ENCODE measurements at places on chromosomes 11 and 22.

GRCh38 chr11:35639591-35640179, 21.4 kb downstream of the FJX1 start:
- no peak for DNase-seq

- no peak for DNase-seq
These were observed 944 bp upstream of the SCGB1D2 start for GRCh38 chr11:62241095-62241494.

GRCh38 chr11:43638717-43639116, 41.8 kb upstream of the HSD17B12 start:
- no peak for DNase-seq

- no peak for DNase-seq
These were observed 3.9 kb downstream of the KLHL35 start for GRCh38 chr11:75428989-75429640.
